ENCODE measurements at places on chromosomes 13 and 19.

DNA sequence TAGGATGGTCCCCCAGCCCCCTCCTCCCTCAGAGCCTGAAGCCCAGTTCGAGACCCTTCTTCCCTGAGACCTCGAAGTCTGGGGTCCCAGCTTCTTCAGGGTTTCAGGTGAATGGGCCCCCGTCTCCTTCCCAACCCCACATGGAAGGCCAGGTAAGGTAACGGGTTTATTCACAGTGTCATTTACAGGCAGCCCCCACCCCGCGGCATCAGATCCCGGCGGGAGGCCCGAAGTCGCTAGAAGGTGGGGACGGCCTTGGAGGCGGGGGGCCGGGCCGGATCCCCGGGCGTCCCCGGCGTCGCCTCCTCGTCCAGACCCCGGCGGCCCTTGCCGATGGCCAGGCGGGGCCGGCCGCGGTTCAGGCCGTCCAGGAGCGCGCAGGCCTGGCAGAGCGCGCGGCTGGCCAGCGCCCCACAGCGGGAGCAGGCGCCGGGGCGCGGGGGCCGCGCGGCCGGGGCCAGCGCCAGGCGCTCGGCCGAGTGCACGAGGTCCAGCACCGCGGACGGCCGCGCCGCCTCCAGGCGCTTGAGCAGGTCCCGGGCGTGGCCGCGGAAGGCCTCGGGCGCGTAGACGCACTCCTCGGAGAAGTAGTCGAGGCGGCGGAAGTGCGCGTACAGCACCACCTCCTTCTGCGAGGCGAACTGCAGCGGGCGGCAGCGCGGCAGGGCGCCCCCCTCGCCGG, 9.7 kb downstream of the CTU1 start:
- no peak for DNase-seq

DNA sequence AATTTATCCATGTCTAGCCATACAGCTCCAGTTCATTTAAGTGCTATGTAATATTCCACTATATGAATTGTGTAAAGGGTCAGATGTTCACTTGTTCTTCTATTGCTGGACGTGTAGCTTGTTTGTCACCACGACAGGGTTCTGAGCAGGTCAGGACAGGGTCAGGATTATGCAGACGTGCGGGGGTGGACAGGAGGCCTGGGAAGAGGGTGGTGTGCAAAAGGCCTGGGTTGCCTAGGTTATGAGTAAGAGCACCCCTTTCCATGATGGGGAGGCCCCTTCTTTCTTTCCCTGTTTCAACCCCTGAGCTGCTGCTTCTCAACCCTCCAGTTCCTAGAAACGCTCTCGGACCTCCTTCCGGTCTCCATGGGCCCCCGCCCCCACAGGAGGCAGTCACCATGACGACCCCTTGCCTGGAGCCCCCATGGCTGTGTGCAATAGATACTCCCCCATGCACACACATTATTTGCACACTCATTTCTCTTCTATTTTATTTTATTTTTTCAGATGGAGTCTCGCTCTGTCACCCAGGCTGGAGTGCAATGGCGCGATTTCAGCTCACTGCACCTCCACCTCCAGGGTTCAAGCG, 2.0 kb downstream of the EXOC3L2 start:
- DNase-seq = no peak

- DNase-seq = no peak
Observed at GRCh38 chr13:88651531-88651930, 980.4 kb downstream of the SLITRK5 start.

GRCh38 chr13:21583478-21583877, 20.5 kb downstream of the MICU2 start:
- no peak for DNase-seq

- DNase-seq = no peak
Observed at GRCh38 chr13:78604782-78605611, 1.6 kb upstream of the POU4F1 start.

DNA sequence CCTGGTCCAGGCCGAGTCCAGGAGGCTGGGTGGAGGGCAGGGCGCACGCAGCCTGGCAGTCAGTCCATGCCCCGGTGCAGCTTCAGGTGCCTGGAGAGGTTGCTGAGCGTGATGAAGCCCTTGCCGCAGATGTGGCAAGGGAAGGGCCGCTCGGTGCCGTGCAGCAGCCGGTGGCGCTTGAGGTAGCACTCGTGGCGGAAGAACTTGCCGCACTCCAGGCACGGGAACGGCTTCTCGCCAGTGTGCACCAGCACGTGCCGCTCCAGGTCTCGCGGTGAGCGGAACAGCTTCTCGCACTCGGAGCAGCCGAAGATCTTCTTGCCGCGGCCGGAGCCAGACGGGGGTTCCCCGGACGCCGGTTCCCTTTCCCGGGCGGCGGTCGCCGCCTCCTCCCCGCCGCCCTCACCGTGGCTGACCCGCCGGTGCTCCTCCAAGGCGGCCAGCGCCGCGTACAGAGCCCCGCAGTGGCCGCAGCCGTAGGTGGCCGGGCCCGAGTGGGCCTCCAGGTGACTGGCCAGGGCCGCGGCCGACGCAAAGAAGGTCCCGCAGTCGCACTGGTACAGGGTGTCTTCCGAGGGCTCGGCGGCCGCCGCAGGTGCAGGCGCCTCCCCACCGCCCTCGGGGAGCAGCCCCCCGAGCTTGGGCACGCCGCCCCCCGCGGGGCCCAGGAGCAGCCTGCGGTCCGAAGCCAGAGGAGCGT, 6.8 kb downstream of the FIZ1 start:
- DNase-seq = no peak

DNA sequence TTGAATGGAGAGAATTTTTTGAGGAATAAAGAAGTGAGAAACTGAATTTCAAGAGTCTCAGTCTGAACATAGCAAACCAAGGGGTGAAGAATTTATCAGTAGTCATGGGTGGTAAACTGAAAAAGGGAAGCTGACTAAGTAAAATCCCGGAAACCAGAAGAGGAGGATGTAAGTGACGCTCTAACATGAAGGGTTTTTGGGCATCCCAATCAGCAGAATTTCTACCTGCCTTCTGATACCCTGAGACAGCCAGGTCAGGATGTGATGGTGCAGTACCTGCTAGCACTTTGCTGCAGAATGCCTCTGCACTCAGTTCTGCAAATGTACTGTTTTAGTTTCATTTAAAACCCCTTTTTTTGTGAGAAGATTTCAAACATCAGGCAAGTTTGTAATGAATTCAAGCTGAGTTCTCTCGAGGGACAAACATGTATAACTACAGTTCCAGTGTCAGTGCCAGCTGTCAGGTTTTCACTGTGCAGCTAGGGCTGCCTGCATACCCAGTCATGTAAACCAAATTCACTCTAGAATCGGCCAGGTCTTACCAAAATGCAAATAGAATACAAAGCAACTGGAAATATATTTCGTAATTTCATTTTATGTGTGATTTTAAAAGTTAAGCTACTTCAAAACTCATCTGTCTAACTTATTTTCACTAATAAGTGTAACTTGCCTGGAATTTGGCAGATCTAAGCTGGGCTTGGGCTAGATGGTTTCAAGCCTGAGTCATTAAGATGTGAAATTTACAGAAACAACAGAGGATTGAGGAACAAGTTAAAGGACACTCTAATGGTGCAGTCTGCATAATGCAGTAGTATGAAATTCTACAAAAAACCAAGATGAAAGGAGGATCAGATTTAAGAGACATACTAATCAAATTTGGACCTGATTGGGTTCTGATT, 13.8 kb downstream of the METTL21C start:
- DNase-seq = no peak

GRCh38 chr13:94251831-94252608, 227.5 kb downstream of the DCT start:
- DNase-seq = no peak

- DNase-seq = no peak
Observed at GRCh38 chr13:74298923-74299322, 164.7 kb upstream of the KLF12 start.

GRCh38 chr13:111013196-111013595, 98.3 kb upstream of the ANKRD10 start:
- DNase-seq = no peak

DNA sequence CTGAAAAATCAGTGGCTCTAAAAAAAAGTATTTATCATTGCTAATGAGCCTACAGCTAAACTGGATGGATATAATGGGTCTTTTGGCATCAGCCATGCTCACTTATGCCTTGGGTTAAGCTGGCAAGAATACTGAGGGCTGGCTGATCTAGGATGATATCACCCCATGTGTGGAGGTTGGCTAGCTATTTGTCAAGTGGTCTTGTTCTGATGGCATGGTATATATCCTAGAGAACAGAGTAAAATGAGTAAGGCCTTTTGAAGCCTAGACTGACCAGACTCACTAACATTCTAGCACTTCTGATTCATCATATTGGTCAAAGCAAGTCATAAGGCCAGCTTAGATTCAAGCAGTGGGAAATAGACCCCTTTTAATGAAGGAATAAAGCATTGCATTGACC, 383.0 kb downstream of the SLITRK1 start:
- no peak for DNase-seq

DNA sequence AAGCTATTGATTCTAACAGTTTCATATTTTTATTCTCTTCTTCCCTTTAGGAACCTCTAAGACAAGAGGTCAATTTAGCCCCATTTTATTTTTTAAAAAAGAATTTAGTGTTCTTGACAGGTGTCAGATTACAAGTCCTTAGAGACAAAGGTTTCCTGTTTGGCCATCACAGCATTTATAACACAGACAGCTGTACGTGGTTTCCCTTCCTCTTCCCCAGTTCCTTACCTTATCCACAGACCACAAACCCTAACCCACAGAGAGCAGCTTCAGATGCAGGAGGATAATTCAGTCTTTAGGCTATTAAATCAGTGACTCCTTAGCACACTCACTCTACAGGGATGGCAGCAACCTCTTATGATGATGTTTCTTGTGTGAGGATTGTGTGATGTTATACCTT, 1210.1 kb downstream of the DIAPH3 start:
- peak; percentile 16 for DNase-seq

GRCh38 chr13:60121337-60121687, 42.4 kb downstream of the DIAPH3 start:
- DNase-seq = no peak

DNA sequence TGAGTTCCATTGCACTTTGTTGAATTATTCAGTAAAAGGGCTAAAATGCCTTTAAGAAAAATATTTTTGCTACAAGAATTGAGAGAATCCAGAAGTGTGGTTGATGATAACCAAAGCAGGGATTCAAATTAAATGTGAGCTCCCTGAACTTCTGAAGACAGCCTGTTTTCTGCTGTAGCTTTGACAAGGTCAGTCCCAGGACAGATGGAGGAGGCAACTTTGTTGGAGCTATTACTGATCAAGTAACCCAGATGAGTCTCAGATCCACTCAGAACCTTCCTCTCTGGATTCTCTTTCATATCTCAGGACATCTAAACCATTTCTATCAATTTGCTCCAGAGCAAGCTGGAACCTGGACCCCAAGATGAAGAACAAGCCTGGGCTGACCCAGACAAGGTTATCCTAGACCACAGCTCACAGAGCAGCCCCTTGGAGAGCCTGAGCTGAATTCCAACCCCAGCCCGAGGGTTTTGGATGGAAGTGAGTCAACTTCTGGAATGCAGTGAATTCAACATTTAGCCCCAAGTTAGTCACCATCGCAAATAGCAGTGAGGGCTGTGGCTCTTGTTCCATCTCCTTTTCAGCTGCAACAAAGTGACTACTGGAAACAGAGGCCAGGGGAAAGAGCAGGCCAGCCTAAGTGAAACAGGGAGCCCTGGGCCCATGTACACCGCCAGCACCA, 137.8 kb upstream of the TSC22D1 start:
- DNase-seq = peak; percentile 69

GRCh38 chr13:27353708-27354107, 70.7 kb upstream of the GTF3A start:
- no peak for DNase-seq

DNA sequence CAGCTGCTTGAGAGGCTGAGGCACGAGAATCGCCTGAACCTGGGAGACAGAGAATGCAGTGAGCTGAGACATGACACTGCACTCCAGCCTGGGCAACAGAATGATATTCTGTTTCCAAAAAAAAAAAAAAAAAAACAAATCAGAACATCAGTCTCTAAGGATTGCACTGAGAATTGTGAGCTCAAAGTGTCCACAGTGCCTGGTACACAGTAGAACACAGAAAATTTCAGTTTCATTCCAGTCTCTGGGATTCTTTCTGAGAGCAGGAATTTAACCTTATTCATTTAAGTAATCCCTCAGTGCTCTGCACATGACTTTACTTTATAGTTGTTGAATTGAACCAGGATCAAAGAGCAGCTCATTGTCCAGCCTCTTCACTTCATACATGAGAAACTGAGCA, 25.9 kb upstream of the GATAD2A start:
- no peak for DNase-seq

GRCh38 chr13:34310539-34310938, 492.6 kb downstream of the RFC3 start:
- DNase-seq = no peak

- peak; percentile 28 for DNase-seq
Observed at GRCh38 chr19:28242317-28242927, 970.5 kb downstream of the UQCRFS1 start.

GRCh38 chr13:53445686-53446085, 417.1 kb downstream of the OLFM4 start:
- DNase-seq = no peak

- DNase-seq = no peak
Observed at GRCh38 chr19:41569481-41570150, 6.3 kb upstream of the CEACAM21 start.

DNA sequence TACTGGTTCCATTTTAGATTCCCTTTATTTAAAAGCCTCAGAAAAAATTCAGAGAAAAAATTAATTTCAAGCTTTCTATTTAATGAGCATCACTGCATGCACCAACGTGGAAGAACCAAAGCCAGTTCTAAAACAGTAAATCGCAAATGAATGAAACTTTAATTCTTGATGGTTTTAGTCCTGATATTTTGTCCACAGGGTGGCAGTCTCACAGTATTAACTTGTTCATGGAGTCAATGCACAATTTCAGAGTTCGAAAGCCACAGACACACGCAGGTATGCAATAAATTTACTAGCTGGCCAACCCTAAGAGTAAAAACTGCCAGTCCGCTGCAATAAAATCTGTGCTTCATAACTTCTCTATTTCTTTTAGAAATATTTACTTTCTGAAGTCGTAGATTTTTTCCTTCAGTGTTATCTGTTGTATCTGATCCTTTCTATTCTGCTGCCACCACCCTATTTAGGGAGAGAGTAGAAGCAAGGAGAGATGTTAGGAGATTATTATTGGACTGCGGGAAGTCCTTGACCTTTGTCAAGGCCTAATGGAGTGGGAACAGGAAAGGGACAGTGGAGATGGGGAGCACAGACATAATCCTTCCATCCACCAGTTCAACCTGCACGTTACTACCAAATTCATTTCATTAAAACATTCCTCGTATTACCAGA, 7.0 kb upstream of the WBP4 start:
- peak; percentile 73 for DNase-seq
